ENCODE measurements at places on chromosomes 5 and 9. TPM values are rescaled to one million over a fixed set of nuclear protein-coding genes. Genes with fewer than 3 reads are reported as not detected.

- no peak for DNase-seq
These were observed 192.6 kb upstream of the ACTBL2 start for GRCh38 chr5:57675236-57675635.

C8G gene
- 3.4 TPM for polyA plus RNA-seq

DNA sequence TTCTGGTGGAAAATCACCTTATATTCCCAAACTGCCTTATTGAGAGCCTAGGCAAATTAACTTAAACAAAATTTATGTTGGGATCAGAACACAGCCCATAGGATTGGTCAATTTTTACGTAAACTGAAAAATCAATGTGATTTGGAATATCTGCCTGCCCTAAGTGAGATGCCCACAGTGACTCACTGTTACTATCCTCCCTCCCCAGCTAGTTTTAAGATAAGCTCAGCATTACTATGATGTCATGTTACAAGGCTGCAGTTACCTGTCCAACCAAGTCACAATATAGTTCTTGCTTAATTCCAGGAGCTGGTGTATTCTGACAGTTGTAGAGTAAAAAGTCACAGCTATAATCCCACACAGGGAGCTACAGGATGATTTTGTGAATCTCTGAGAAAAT is 23.1 kb downstream of the SKP1 start:
- no peak for DNase-seq

- DNase-seq = no peak
These were observed 88.2 kb downstream of the GAS1 start for GRCh38 chr9:86859056-86859455.

PLCXD3 gene
- 0.12 TPM for polyA plus RNA-seq

- DNase-seq = no peak
These were observed 29.9 kb downstream of the MRPL22 start for GRCh38 chr5:154970759-154971158.

- peak; percentile 75 for DNase-seq
These were observed 2.0 kb upstream of the PHPT1 start for GRCh38 chr9:136847088-136847825.

GRCh38 chr5:83253720-83254119 is 176.4 kb downstream of the XRCC4 start:
- DNase-seq = no peak

- DNase-seq = no peak
These were observed 14.9 kb upstream of the ARL15 start for GRCh38 chr5:54325272-54325609.

GRCh38 chr9:79568337-79569101 is 3.2 kb upstream of the TLE4 start:
- no peak for DNase-seq

DNA sequence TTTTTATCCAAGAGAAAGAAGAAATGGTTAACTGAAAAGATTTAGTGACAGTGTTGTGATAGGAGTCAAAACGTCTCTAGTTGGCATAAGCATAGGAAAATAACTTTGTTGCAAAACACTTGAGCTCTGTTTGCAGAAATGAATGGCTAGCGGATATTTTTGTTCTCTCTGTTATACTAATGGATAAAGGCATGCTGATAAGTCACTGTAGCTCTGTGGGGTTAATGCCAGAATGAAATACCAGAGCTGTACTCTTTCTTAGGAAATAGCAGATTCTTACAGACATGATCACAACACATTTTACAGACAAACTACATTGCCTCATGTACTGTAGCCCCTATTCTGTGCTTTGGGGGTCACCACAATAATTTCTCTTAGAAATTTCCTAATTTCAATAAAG is 202.8 kb downstream of the DMRTA1 start:
- DNase-seq = no peak

ADGRV1 gene
- 0.14 TPM for polyA plus RNA-seq

- DNase-seq = no peak
These were observed 261.2 kb upstream of the ANKRD55 start for GRCh38 chr5:56494300-56494731.

GRCh38 chr5:136776022-136776927 is 410.9 kb upstream of the TRPC7 start:
- DNase-seq = no peak

DNA sequence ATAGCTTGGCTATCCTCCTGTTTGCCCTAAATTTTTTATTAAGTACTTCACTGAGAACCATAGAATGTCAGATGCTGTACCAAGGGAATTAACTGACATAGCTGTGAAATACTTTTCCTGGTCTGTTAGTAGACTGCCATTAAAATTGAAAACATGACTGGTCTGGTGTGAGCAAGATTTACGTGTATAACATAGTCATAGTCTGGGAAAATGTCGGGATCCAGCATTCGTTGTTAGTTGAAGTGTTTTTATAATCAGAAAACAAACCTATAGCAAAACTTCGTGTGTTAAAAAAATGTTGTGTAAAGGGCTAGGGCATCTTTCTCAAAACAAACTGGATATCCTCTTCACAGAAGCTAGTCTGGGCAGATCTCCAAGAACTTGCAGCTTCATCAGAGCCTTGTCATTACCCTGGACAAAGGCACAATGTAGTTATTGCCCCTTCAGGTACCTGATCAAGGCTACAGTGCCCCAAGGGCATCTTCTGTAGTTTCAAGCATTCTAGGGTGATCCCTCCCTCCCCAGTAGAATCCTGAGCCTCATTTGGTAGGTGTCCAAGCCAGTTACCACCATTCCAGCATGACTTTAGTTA is 454.2 kb upstream of the SGCD start:
- DNase-seq = no peak

AQP7 gene
- 10.7 TPM for polyA plus RNA-seq

CDC37L1 gene
- polyA plus RNA-seq = 58.8 TPM

DNA sequence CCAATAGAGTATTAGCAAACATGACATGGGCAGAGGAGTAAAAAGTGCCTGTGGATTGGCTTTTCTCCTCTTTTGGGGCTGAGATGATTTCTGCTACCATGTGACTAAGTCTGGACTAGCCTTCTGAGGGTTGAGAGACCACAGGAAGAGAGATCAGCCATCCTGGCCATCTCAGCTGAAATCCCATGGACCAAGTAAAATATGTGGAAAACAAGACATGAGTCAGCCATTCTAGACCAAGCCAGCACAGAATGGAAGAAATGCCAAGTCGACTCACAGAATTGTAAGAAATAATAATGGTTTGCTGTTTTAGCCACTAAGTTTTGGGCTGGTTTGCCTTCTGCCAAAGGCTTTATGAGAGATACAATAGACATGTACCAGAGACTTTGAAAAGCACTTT is 377.8 kb downstream of the CHSY3 start:
- no peak for DNase-seq

GRCh38 chr5:139946006-139946405 is 97.1 kb downstream of the NRG2 start:
- no peak for DNase-seq

DNA sequence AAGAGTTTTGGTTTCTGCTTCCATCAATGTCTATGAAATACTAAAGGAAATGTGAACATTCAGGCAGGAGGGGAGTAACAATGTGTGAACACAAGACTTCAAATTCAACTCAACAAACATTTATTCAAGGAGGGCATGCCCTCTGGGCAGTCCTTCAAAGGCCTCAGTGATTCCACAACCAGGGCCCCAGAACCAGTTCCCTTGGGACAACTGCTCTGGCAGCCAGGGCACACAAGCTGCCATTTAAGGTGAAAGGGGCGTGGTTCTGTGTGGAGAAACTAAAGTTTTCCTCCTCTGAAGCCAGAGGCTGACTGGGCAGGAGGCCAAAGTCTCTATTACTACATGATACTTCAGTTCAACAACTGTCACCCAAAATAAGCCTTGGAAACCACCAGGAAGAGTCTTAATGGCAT is 3.2 kb downstream of the RBM18 start:
- DNase-seq = peak; percentile 48

DNA sequence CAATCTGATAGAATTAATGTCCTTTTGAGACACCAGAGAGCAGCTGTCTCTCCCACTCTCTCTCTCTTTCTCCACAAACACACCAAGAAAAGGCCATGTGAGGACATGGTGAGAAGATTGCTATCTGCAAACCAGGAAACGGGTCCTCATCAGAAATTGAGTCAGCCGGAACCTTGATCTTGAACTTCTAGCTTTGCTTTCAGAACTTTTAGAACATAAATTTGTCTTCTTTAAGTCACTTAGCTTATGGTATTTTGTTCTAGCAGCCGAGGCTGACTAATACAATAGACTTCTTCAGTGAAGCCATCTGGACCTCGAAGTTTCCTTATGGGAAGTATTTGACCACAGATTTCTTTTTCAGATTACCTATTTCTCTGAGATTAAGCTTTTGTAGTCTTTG is 18.1 kb downstream of the NEUROG1 start:
- no peak for DNase-seq

DNA sequence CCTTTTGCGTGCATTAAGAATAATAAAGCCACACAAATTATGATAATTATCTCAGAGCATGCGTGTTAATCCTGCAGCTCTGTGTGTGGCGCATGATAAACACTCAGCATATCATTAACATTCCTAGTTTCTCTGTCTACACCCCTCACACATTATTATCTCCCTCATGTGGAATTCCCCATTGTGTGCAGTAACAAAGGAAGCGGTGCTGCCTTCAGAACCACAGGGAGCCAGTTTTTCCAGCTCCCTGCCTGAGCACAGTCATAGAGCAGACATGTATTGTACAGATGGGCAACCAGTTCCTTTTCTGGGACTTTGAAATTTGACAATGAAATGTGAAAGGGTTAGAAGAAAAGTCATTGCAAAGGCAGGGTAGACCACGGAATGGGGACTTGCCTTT is 1365.5 kb upstream of the CDH9 start:
- DNase-seq = no peak

DRD1 gene
- polyA plus RNA-seq = not detected

DNA sequence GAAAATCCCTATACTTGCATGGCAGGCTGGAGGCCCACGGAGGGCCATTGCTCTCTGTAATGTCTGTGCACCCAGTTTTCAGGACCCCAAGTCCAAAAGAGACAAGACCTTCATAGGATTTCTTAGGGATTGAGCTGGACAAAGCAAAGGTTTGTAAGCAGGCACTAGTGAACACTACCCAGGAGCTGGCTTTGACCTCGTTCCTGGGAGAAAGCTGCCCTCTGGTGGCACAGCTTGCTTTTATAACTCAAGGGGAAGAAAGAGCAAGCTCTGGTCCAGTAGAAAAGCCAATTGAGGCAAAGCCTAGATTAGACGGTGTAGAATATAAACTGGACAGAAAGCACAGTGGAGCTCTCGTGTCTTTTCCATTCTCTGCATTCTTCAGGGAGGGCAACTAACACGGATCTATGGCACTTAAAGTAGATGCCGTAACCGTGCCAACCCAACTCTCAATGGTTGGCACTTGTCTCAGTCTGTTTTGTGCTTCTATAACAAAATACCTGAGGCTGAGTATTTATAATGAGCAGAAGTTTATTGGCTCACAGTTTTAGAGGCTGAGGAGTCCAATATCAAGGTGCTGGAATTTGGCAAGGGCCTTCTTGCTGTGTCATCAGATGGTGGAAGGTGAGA is 7.9 kb downstream of the GABRP start:
- peak; percentile 29 for DNase-seq

- DNase-seq = no peak
These were observed 42.8 kb upstream of the GABRP start for GRCh38 chr5:170740551-170741205.

GRCh38 chr5:129771058-129771838 is 23.4 kb downstream of the MINAR2 start:
- DNase-seq = no peak

DNA sequence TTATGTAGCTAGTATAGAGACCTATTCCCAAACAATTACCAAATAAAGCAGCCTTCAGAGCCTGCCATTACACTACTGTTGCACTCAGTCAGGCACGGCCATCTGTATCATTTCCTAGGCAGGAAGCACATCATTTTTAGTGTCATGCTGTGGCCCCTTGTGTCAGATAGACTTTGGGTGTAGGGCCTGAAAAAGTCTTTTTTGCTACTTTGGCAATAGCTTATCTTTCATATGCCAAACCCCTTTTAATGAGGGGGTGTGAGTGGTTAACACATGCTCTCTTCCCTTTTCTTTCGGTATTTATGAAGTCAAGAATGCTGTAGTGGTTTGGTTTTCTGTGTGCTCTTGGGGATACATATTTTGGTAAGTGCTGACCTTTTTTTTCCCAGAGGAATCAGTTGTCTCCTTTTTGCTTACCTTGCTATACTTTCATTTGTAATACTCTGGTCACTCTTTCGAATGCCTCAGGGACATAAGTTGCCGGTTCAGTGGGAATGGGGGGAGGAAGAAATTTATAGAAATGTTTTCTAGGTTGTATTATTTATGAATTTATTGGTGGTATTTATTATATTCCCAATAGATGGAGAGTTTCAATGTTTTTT is 209.8 kb downstream of the CSNK1G3 start:
- DNase-seq = no peak

- DNase-seq = no peak
These were observed 26.1 kb upstream of the OR2S2 start for GRCh38 chr9:35984021-35984420.

GRCh38 chr9:37465249-37466036 is at the start of gene ZBTB5:
TSS of gene ZBTB5 (minus strand) at chr9:37465450. CDS start at chr9:37442551, 22,899 bp downstream.
- peak; percentile 99 for DNase-seq

LCN12 gene
- polyA plus RNA-seq = 0.17 TPM

- no peak for DNase-seq
These were observed 1461.4 kb upstream of the CDH9 start for GRCh38 chr5:28499766-28500290.

TERT gene
- not detected for polyA plus RNA-seq

GRCh38 chr9:2453701-2454100 is 167.9 kb upstream of the VLDLR start:
- no peak for DNase-seq

GRCh38 chr5:40437452-40437861 is 242.3 kb upstream of the PTGER4 start:
- DNase-seq = no peak

- DNase-seq = peak; percentile 84
These were observed 71.8 kb upstream of the CD180 start for GRCh38 chr5:67268231-67269021.

- no peak for DNase-seq
These were observed 389.4 kb downstream of the RAB3C start for GRCh38 chr5:58972301-58972700.

DNA sequence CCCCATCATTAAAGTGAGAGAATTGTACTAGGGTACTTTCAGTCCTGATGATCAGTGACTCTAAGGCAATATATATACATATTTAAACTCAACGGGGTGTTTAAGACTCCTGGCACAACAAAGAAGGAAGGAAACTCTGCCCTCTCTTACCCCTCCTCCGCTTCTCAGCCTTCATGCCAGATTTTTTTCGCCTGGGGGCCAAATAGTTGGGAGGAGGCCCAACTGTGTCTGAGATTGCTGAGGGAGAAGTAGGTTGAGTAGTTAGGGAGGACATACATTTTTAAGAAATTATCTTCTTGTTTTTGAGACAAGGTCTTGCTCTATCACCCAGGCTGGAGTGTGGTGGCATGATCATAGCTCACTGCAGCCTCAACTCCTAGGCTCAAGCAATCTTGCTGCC is 127.7 kb upstream of the SHB start:
- no peak for DNase-seq

GRCh38 chr5:139378941-139379361 is 4.1 kb downstream of the SLC23A1 start:
- no peak for DNase-seq

GRCh38 chr5:91211997-91212713 is 171.0 kb downstream of the ARRDC3 start:
- DNase-seq = no peak

DNA sequence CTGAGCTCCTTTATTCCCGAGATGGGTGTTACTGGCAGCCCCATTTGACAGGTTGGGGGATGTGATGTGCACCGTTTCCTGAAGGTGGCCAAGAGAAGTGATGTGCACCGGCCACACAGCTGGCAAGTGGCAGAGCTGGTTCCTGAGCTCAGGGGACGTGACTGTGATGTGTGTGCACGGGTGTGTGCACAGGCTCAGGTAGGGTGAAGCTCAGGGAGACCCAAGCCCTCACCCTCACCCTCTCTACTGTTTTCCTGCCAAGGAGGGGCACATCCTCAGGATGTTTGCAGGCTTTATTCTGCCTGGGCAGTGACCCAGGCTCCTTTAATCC is 56.6 kb downstream of the WWC1 start:
- DNase-seq = no peak

Measured in psoas muscle (tissue), 8 donors.